ENCODE measurements at places on chromosomes 7 and 10.

DNA sequence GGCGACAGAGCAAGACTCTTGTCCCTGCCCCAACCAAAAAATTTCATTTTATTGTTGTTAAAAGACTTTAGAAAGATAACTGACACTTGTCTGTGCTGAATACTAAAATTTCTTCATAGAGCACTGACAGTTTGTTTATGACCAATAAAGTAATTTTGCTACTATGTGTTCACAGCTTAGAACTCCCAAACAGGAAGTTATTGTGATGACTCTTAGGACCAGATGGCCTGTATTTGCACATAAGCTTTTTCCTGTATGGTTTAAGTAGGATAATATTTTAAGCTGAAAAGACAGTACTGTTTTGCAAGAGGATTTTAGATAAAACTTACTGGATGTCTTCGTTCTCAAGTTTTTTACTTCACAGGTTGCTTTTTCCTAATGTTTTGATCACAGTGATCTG is 80.7 kb downstream of the MMRN2 start:
- peak; percentile 36 for DNase-seq

GRCh38 chr10:17578603-17579002 is 38.6 kb downstream of the HACD1 start:
- DNase-seq: peak; percentile 98

GRCh38 chr10:20892796-20893195 is 4.3 kb downstream of the NEBL start:
- DNase-seq: no peak

GRCh38 chr10:109769966-109770365 is 153.3 kb downstream of the XPNPEP1 start:
- DNase-seq: no peak
